ENCODE measurements at places on chromosomes 11 and 22.

DNA sequence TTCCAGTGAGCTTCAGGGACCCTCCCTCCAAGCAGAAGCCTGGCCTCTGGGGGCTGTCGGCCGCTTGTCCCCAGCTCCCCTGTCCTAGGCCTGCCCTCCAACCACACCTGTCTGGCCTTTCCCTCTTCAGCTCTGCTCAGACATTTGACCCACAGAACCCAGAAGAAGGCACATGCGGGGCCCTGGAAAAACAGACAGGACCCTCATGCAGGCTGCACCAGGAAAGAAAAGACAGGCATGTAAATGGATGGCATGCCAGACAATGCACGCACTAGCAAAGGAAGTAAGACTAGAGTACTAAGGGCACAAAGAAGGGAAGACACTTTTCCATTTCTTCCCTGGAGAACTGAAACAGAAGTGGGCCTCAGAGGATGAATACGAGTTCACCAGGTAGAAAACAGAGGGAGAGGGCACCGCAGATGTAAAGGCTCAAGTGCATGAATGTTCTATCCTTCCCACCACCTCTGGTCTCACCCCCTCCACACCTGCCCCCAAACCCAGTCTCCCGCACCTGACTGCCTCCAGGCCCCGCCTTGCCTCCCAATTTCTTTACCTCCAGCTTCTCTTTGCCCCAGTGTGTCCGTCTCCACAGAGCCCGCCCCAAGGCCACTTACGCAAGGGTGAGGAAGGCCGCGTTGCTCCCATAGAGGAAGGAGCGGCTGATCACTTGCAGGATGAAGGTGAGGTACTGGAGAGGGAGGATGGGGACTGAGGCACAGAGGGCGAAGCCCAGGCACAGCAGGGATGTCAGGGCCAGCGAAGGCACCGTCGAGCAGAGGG lies 17.4 kb downstream of the SLC43A3 start:
- no peak for DNase-seq

DNA sequence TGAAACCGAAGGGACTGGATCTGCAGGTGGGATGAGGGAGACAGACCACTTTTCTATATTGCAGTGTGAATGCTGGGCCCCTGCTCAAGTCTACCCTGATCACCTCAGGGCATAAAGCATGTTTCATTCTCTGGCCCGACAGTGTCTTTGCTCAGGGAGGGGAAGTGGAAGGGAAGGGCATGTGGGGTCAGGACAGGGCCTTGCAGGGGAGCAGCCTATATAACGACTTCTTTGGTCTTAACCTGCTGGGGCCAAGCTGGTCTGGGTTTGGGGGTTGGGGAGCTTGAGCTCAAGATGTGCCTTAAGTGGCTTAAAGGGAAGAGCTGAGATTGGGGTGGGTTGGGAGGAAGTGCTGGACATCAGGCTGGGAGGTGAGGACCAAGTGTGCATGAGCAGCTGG lies 86.4 kb downstream of the GDPD4 start:
- no peak for DNase-seq

GRCh38 chr11:102837156-102837555 lies 6.3 kb downstream of the MMP3 start:
- no peak for DNase-seq

DNA sequence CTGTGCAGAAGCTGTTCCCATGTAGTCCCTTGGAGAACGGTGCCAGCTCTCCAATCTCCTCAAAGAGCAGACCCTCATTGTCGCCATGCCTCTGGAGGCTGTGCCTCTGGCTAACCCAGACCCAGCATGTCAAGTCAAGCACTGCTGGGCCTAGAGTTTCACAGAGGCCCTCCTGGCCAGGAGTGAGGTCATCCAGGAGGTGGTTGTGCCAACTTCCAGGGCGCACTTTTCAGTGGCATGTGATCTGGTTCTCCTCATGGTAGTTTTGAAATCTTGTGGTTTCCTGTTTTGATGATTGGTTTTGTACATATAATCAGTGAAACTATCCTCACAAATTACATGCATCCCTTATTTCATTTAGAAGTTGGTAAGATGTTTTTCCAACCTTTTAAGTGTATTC lies 78.9 kb downstream of the PPFIBP2 start:
- DNase-seq = peak; percentile 69

GRCh38 chr11:126375726-126376125 lies 20.2 kb downstream of the ST3GAL4 start:
- peak; percentile 21 for DNase-seq

GRCh38 chr11:107050121-107050520 lies 31.8 kb upstream of the GUCY1A2 start:
- DNase-seq = no peak

GRCh38 chr11:35058669-35059434 lies 80.1 kb upstream of the CD44 start:
- DNase-seq = no peak

DNA sequence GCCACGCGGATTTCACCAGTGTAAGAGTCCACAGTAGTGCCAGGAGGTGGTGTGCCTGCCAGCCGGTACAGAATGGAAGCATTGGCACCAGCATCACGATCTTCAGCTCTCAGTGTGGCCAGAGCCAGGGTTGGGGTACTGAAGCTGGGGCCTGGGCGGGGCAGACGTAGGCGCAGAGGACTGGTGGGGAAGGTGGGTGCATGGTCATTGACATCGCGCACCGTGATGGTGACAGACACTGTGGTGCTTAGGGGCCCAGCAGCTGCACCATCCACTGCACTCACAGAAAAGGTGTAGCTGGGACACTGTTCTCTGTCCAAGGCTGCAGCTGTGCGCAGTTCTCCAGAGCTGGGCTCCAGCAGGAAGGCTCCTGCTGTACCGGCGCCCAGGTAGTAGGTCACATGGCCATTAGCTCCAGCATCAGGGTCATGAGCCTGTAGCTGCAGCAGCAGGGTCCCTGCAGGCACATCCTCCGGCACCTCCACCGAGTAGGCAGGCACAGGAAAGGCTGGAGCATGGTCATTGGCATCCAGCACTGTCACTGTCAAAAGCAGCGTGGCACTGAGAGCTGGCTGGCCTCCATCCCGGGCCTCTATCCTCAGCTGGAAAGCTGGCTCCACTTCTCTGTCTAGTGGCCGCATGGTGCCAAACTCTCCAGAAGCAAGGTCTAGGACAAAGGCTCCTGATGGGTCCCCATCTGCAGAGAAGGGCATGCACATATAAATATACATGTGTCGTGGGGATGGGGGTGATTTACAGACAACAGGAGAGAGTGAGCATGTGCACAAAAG lies 7.9 kb upstream of the TPP1 start:
- DNase-seq = no peak

DNA sequence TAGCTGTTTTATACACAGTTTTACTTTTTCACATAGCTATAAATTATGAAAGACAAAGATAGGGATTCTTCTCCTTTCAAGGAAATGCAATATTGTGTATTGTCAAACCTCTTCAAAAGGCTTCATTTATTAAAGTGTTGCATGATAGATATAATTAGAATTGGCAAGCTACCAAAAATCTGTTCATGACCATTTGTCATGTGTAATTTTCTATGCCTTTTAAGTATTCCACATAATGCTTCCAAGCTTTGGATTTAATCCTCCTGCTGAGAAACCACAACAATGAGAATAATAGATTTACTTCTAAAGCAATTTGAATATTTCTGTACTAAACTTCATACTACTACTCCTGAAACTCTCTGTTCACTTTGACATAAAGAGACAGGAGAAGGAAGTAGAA lies 403.2 kb upstream of the CCDC179 start:
- DNase-seq = no peak

DNA sequence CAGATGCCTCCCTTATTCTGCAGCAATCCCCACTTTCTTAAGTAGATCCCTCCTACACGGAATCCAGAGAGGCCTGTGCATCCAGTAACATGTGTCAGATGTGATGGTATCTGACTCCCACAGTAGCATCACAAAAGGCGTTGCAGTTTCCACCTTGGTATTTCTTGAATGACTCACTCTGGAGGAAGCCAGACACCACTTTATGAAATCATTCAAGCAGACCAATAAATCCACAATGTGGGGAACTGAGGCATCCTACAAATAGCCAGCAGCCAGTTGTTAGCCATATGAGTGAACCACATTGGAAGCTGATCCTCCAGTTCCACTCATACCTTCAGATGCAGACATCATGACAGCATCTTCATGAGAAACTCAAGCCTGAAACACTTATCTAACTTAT lies 798.1 kb downstream of the OPCML start:
- peak; percentile 30 for DNase-seq

DNA sequence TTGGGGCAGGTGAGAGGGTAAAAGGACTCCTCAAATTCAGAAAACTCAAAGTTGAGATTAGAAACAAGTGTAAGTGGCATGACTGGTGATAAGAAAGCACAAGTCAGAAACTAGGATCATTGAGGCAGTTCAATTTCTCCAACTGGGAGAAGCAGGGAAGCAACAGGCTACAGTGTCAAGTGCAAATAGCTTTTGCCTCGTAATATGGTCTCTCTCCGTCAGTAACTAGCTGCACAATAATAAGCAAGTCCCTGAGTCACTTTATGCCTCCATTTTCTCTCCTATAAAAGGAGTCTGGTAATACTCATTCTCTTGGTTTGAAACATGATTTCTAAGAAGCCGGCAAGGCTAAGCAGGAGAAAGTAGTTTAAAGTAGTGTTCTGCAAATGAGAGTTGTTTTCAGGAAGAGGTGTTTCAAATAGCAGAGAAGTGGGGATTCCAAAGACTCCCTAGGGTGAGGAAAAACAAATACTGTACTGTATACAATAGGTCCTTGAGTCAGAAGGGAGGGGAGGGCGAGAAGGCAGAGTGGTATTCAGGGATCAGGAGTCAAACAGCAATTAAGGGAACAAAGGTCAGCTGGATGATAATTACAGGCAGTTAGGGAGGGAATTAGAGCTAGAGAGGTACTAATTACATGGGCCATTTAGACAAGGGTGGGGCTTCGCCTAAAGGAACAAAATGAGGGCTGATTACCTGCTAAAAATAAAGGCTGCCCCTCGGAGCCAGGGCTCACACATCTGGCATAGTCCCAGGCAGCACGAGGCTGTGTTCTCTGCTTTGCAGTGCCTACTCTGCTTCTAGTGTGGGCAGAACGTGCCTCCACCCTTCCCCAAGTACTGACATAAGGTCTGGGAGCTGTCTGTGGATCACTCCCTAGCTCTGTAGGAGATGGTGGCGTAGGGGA lies 96.0 kb upstream of the BDNF start:
- DNase-seq = peak; percentile 69

- no peak for DNase-seq
Measured at GRCh38 chr11:70174547-70175235, 28.4 kb upstream of the FADD start.

GRCh38 chr22:49570032-49570848 lies 257.4 kb downstream of the BRD1 start:
- DNase-seq = no peak

GRCh38 chr11:119344291-119345010 lies 2.1 kb downstream of the MFRP start:
- no peak for DNase-seq
